ENCODE measurements at places on chromosomes 13 and 19. TPM values are rescaled to one million over a fixed set of nuclear protein-coding genes. Genes with fewer than 3 reads are reported as not detected.

Gene ZNF57
- 3.9 TPM for total RNA-seq

Gene SSC5D
- 0.45 TPM for total RNA-seq

- no peak for DNase-seq
Observed at GRCh38 chr13:39044536-39044935, 6.3 kb downstream of the NHLRC3 start.

GRCh38 chr19:51076631-51077213 is 6.0 kb downstream of the KLK14 start:
- DNase-seq, result no peak

DNA sequence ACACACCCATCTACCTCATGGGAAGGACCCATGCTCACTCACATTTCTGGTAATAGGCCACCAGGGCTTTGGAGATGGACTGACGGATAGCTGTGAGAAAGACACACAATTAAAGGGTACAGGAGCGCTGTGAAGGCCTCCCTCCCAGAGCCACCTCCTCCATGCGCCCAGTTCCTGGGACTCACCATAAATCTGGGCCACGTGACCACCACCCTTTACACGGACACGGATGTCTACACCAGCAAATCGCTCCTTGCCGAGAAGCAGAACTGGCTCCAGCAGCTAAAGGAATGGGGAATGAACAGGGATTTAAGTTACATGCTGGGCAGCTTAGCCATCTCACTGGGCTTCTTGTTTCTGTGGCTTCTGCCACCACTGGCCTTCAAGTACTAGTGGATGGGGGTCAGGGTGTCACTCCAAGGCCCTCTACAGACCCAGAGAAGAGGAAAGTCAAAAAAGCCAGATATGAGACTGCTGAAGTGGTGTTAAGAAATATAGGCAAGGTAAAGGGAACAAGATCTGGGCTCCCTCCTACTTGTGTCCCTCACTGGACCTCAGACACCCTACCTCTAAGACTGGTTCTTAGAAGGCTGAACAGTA is 2.2 kb downstream of the RPS16 start:
- no peak for DNase-seq
